EL (cell line): ENCODE measurements at places on chromosomes 4 and X.

DNA sequence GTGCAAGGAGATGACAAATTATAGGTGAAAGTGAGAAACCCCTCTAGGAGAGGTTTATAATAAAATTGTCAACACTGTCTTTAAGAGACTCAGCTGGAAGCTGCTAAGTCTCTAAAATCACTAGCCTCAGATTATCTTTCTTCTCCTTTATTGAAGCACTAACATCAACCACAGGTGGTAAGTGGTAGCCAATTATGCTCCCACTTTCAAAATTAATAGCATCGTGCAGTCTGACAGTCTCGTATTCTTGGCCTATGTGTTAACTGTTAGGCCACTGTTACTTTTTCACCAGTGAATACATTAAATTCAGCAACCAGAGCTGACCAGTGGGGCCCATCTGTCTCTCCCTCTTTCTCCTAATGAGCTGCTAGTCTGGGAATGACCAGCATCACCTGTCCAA lies 674.1 kb downstream of the RAPGEF2 start:
- no peak for DNase-seq

DNA sequence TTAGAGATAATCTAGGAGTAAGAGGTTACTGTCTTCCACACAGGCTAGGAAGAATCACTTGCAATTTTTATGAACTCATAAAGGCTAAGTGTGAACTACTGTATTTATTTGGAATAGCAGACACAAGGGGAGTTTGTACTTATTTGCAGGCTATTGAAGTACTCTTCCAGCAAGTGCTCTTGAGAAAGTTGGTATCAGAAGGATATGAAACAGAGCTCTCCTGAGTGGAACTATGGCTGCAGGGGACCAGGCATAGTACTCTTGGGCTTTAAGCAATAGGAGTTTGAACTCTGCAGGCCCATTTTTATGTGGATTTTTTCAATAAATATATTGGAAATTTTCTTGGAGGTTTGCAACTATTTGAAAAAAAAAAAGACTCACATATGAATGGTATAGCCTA lies 756.3 kb upstream of the ATOH1 start:
- DNase-seq = no peak

- no peak for DNase-seq
Measured at GRCh38 chr4:95215991-95216605, 332.7 kb downstream of the UNC5C start.

DNA sequence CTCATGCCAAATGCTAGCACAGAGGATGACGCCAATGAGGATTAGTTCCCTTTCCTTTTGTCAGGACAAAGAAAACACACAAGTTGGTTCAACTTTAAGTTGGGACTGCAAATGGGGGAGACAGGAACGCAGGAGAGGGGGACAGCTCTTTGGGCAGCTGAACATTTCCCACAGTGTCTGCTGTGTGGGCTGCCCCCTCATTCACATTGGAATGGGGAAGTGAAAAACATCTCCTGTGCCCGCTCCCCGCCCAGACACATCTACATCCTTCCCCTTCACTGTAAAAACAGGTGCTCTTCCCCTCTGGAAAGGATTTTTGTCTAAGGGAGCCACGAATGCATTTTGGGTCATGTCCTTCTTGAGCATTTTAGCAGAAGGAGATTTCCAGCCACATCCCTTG lies 44.5 kb upstream of the TBC1D9 start:
- DNase-seq = no peak
